Right kidney (tissue), 9 donors: ENCODE measurements at places on chromosomes 16 and 17.

GRCh38 chr16:10992797-10993196 is 48.4 kb downstream of the CLEC16A start:
- DNase-seq: no peak

GRCh38 chr16:87543436-87544191 is 50.8 kb upstream of the ZCCHC14 start:
- no peak for DNase-seq

DNA sequence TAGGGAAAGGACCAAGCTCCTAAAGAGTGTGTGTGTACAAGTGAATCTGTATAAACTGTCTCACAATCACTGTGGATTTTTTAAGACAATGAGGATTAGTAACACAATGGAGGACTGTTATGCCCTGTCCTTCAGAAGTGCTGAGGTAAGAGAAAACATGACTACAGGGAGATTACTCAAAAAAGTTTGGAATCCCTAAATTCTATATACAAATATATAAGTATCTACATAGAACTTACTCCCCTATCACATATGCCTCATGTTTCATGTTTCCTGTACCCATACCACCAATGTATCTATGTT is 81.9 kb downstream of the STH start:
- DNase-seq: no peak

- no peak for DNase-seq
Observed at GRCh38 chr16:23724785-23725131, 11.7 kb upstream of the ERN2 start.

GRCh38 chr16:24396350-24397271 is 140.5 kb downstream of the CACNG3 start:
- no peak for DNase-seq

DNA sequence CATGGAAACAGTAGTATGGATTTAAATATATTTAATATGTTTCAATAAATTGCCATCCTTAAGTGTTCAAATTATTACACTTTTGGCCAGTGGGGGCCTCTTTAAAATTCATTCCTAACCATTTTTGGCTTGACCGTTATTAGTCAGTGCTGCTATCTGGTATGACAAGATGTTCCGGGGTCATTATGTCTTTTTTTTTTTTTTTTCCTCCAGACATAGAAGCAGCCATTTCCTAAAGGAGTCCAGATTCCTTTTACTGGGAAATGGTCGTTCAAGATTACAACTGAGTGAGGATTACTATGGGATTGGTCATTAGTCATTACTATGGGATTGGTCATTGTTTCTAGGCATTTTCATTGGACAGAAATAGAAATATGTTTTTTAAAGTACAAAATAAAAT is 53.4 kb downstream of the NF1 start:
- DNase-seq: no peak
